ENCODE measurements at places on chromosomes 7 and 10. TPM values are rescaled to one million over a fixed set of nuclear protein-coding genes. Genes with fewer than 3 reads are reported as not detected.

DNA sequence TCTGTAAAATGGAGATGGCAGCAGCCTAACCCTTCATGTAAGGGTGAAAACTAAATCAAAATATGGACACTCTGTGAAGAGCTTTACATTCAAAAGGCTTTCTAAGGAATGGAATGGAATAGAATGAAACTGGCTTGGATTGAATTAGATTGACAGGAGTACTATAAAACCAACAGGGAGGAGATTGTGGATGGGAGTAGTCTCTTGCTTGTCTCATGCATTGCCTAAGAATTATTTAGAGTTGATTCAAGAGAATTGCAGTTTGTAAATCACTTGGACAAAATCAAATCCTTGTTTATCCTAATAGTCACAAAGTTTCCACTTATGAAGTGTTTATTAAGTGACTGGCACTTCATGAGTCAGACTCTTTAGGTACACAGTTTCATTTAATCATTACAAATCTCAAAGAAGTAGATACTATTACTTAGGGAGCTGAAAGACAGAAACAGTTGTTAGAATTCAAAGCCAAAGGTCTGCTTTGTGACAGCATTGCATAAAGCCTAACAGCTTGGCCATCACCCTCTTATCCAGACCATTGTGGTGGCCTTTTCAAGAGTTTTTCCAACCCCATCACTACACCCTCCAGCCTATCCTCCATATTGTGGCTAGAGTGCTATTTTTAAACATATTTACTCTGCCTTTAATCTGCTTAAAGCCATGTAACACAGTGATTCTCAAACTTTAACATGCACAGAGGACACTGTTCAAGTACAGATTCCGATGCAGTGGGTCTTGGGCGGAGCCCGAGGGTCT is 91.9 kb upstream of the GHITM start:
- no peak for DNase-seq

DNA sequence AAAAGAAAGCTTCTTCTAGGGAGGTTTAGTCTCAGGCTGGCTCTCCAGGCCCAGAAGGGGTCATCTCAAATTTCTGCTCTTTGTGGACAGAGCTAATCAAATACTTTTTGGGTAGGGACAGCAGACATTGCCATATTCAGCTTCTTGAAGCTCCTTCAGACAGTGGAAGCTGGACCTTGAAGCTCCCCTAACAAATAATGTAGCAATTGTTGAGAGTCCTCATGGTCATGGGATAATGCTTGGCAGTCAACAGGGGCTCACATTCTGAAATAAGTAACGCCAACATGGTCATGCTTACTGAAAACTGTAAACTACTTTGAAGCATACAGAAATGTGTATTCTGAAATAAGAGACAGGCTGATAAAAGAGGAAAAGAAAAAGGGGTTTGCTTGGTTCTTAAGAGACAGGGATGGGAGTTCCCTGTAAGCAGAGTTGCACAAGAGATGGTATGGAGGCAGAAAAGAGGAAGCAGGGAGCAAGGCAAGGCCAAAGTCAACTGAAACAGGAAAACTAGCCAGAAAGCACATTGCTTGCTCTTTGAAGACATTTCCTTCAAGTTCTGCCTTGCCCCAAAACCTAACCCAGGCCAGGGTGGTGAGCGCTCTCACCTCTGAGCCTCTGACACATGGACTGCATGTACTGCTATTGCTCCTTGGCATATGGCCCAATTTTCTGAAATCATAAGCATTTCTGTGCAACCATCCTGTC is 53.1 kb upstream of the KMT2E start:
- peak; percentile 42 for DNase-seq

Gene AGR3
- total RNA-seq, result not detected

Gene SMKR1
- total RNA-seq, result 3.4 TPM

- DNase-seq, result no peak
Observed at GRCh38 chr10:121134711-121135110, 283.5 kb downstream of the WDR11 start.

DNA sequence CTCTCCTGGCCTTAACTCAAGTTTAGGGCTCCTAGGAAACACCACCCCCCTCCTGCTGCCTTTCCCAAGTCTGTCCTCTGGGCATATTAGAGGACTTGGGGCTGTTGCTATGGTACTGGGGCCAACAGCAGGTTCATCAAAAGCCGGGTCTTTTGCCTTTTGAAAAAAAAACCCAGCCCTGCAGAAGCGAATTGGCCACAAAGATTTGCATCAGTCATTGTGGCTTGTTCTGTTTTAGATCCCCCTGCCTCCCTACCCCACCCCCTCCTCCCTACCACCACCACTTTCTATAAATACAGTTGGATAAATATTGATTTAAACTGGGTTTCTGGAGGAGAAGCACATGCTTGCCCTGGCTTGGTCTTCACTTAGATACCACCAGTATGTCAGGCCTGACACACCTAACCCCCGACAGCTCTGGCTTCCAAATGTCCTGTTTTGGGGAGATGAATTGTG is 7.0 kb downstream of the MXI1 start:
- DNase-seq, result peak; percentile 40

DNA sequence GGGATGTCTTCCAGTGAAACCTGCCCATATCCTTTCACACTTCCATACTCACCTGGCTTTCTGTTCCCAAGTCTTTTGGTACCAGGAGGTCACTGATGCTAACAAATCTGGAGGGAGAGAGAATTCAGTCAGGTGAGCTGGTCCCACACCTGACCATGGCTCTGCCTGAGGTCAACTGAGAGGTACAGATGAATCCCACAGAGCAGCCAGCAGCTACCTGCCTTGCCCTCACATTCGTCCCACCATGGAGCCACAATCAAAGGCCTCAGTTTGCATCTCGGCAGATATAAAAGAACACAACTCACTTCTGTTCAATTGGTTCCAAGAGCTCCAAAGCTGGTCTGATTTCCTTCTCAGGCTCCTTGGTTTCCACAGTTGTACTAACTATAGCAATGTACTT is 47.0 kb downstream of the GDI2 start:
- no peak for DNase-seq

GRCh38 chr10:120600871-120601649 is 144.0 kb downstream of the PLPP4 start:
- DNase-seq, result no peak

DNA sequence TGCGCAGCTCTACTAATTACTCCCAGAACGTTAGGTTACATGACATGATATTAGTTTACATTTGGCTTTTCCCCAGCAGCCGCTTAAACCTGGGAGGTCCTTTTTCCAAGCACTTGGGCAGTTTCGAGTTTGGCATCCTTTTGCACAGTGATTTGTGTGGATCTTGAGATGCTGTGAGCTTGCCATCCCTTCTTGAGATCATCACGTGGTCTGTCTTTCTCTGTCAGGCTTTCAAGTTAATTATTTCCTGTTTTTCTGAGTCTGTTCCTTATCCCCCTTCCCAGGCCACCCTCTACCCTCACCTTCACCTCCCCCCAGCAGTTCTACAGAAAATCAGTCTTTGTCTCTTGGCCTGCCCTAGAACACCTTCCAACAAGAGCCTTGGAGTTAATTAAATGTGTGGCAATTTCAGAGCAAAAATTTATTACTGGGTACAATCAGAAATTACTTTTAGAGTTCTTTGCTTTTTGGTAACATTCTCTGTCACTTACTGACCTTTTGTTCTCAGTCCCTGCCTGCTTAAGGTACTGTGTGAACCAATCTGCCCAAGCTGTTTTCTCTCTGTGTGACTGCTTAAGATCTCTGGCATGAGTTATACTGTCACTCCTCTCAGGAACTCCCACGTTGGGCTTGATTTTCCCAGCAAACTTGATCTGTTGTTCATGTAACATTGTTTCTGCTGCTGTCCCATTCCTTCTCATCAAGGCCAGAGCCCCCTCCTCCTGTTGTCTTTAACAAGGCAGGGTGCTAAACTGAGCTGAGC is 3.1 kb upstream of the SLF2 start:
- DNase-seq, result no peak

DNA sequence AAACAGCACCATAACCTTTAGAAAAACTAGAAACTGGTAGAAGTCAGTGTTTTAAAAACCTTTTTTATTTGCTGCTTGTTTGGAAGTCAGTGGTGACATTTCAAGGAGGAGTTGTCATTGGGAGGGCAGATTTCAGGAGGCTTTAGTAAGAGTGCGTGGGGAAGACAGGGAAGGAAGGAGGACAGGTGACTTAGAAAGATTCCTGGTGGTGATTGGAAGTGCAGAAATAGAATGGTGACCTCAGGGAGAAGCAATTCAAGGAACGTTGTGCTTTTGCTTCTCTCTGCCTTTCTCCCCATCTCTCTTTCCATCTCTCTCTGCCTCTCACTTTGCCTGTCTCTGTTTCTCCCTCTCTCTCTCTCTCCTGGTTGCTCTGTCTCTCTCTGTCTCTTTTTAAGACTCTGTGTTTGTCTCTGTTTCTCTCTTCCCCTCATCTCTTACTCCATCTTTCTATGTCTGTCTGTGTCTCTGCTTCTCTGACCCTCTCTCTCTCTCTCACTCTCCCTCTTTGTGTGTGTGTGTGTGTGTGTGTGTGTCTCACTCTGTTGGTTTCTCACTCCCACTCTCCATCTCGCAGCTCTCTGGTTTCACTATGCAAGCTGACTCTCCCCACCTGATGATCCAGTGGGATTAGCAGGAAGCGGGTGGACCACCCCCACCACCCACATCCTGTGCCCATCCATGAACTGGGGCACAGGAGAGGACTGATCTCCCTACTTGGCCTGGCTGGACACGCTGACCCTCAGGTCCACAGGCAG is 10.9 kb upstream of the PFKP start:
- no peak for DNase-seq

DNA sequence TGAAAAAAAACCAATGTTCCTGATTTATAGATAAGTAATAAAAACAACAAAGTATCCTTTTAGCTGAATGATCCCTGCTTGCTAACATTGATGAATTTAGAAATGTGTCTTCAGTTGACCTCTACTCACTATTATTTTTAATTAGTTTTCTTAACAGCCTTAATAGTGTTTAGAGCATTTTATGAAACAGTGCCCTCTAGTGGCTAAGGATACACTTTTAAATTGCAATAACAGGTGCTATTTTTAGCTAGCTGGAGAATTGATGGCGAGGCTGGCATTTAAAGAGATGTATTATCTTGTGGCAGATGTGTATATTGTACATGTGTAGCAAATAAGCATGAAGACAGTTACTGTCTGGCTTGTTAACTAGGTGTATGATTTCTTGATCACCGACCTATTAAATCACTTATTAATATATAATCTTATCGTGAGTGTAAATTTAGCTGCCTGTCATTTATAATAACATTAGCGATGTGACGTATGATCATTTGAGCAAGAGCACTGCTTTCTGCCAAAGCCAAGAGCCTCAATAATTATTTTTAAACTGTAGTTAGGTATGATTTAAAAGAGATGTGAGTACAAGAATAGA is 451.9 kb downstream of the DPP6 start:
- DNase-seq, result no peak

GRCh38 chr10:15420858-15421257 is 49.8 kb upstream of the FAM171A1 start:
- no peak for DNase-seq

DNA sequence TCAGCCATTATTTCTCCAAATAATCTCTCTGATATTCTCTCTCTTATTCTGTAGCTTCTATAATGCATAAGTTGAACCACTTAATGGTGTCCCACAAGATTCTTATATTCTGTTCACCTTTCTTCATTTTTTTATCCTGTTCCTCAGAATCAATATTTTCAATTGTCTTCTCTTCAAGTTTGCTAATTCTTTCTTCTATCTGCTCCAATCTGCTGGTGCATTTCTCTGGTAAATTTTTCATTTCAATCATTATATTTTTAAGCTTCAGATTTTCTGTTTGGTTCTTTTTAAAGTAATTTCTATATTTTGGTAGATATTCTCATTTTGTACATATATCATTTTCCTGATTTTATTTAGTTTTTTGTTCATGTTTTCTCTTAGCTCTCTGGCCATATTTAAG is 272.6 kb downstream of the ZEB1 start:
- no peak for DNase-seq

Gene ZNF25
- 4.3 TPM for total RNA-seq

DNA sequence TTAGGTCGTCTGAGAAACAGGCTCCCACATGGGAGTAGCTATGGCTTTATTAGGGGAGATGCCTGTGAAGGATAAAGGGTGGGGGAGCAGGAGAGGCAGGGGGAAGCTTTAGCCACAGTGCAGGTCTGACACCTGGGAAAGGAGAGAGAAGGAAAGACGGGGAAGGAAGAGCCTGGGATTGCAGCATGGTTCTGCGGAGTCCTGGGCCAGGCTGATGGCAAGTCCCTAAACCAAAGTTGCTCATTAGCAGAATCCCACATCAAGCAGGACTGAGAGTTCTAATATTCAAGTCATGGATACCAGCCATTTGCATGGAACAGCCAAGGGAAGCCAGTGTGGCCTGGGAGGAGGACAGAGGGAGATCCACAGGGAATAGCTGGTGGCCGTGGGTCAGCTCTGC is 414.8 kb downstream of the RPS24 start:
- DNase-seq, result no peak

DNA sequence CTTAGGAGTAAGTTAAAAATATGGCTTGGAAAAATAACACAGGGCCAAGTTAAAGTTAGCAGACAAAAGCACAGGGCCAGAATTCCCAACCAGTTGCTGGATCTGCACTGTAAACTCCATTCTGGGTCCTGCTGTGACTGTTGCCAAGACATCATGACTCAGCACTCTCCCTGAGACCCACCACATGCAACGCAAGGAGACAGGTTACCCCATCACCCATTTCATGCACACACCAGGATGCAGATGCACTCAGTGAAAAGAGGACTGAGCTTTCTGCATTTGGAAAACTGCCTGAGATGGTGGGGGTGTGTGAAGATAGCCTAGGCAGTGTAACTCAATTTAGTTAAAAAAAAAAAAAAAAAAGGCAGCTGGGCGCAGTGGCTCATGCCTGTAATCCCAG is 97.6 kb upstream of the ZNF438 start:
- DNase-seq, result peak; percentile 23

Gene ZNF804B
- 4.9 TPM for total RNA-seq

Gene DNAAF5
- 46.5 TPM for total RNA-seq

DNA sequence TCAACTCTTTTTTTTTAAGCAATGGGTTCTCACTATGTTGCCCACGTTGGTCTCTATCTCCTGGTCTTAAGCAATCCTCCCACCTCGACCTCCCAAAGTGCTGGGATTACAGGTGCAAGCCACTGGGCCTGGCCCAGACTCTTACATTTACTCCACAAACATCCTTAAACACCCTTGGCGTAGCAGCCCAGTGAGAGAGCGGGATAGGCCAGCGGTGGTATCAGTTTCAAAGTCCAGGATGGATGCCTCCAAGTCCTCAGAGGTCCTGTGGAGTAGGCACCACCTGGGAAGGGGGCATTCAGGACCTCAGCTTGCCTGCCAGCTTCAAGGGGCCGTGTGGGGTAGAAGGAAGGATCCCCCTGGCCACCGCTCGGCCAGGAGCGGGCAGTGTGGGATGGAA is 18.1 kb upstream of the VPS37D start:
- no peak for DNase-seq

Gene FAM25G
- total RNA-seq, result not detected

Gene ATP5F1C
- 148 TPM for total RNA-seq
